ENCODE measurements at places on chromosomes 16 and 17. TPM values are rescaled to one million over a fixed set of nuclear protein-coding genes. Genes with fewer than 3 reads are reported as not detected.

Gene IRF8
- total RNA-seq, result 0.63 TPM

- no peak for DNase-seq
Observed at GRCh38 chr17:61756561-61756960, 106.8 kb downstream of the BRIP1 start.

DNA sequence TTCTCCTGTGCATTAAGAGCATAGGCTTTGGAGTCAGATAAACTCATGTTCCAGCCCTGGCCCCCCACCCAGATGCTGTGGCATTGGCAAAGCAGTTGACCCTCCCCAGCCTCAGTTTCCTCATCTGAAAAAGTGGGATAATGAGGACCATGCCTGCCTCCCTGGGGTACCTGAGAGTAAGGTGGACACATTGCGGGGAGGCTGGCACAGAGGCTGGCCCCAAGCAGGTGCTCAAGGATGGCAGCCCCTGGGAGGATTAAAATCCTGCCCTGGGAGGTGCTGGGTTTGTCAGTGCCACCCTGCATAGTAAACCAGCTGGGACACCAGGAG is 11.8 kb downstream of the ENPP7 start:
- no peak for DNase-seq

DNA sequence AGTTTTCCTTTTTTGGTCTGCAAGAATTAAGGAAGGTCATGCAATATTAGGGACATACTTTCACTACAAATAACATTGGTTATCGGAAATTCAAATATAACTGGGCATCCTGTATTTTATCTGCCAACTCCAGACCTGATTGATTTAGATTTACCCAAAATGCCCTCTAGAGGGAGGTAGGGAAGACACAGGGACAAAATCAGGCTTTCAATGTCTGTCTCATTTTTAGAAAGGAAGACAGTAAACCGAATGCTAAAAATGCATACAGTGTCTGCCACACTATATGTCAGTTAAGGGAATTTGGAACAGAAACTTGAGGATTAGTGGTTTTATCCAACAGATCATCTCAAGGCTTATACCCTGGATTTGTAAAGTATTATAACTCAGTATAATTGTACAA is 161.7 kb upstream of the SOX9 start:
- no peak for DNase-seq

DNA sequence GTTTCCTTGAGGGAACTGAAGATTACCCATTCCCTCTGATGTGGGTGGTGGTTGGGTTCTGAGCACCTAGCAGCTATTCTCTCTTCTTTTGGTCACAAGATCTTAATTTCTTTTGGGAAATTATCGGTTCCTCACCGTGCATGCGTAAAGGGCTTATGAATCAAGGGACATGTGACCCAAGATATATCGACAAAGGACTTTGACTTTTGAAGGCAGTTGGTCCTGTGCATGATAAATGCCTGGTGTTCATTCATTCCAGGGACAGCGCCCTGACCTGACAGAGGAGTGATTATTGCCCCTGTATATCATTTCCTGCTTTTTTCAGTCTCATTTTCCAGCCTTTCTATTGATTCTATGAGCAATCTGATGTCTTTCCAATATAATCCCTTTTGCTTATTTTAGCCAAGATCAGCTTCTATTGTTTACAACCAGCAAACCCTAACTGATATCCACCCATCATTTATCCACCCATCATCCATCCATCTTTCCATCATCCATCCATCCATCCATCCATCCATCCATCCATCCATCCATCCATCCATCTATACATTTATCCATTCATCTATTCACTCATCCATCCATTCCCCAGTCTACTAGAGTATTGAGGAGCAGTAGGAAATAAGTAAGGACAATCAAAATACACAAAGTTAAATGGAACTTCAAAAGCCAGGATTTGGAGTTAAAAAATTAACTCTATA is 25.1 kb downstream of the ASIC2 start:
- no peak for DNase-seq

GRCh38 chr17:81647640-81648012 is 8.7 kb downstream of the PDE6G start:
- no peak for DNase-seq

- no peak for DNase-seq
Observed at GRCh38 chr16:1887711-1888354, 15.9 kb upstream of the MEIOB start.

DNA sequence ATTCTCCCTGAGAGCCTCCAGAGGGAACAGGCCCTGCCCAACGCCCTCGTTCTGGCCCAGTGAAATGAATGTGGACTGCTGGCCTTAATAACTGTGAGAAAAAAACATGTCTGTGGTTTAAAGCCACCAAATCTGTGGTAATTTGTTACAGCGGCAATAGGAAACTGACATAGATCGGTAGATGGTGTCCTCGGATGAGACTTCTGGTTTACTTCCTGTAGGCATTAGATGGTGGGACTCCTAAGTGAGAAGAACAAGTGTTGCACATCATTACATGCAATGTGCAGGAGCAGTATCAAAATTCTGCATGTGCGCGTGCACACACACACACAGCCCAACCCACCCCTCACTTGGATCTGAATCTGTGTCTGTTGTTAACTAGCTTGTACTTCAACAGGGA is 42.0 kb downstream of the CDK5R1 start:
- no peak for DNase-seq

DNA sequence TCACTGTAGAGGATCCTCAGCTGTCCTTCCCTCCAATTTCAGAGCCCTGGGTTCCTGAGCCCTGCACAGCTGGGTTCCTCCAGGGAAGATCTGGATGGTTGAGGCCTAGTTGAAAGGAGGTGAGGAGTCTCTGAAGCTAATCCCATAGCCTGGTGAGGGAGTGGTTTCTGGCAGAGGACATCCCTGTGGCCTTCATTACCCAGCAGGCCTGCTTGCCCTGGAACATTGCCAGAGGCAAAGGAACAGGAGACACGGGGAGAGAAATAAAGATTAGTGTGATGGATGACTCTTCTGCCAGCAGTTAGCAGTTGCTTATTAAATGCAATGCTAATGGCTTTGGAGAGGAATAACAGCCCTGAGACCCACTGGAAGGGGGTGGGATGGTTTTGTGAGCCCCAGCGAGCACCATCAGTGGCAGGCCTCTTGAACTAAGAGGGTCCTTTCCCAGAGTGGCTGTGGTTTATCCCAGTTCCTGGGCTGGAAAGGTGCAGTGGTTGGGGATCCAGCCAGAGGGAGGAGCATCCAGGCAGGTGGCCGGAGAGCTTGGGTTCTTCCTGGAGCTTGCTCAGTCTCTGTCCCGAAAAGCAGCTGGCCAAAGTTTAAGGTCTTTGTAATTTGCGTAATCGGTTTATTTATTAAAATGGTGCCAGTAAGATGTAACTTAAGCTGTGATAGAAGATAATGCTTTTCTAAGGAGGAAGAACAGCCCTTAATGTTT is 209.7 kb downstream of the CCDC182 start:
- DNase-seq, result no peak
